ENCODE measurements at places on chromosomes 3 and 15.

GRCh38 chr3:50551054-50551659 is 16.4 kb downstream of the C3orf18 start:
- no peak for DNase-seq

DNA sequence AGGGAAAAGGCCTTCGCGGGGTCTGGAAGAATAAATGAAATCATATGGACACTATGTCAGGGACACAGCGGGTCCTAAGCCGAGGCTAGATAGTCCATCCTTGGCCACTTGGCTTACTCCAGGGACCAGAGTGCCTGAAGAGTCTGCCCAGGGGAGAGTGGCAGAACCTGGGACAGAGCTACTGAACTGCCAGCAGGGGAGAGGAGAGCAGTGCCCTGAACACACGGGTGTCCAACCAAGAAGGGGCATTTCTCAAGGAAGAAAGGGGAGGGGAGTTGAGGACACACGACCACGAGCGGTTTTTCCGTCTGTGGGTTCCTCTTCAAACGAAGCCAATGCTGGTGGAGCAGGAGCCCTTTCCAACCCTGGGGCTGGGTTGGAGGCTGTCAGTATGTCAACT is 1.0 kb downstream of the ACAN start:
- DNase-seq, result no peak

DNA sequence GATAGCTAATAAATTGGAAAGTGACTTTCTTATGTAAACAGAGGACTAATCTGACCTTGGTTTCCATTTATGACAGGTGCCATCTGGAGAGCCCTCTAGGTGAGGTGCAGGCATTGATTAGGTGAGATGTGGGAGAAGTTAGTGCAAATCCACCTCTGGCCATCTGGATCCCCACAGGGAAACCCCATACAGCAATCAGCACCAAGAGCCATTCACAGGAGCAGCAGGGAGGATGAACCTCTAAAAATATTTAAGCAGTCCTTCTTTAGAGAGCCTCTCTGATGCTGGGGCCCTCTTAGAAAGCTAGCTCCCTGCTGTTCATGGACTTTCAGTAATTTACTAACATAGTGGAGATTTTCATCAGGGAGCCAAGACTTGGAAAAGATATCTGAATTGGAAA is 69.3 kb downstream of the CLSTN2 start:
- DNase-seq, result no peak

DNA sequence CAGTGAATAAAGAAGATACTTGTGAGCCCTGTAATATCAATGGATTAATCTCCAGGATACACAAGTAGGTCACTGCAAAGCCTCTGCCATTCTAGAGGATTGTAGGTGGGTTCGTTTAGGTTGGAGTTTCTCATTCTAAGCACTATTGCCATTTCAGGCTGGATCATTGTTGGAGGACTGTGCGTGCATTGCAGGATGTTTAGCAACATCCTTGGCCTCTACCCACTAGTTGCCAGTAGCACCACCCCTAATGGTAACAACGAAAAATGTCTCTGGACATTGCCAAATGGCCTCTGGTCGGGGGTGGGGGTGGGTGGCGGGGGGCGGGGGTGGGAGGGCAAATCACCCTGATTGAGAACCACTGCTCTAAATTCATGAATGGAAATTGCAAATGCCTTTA is 4.9 kb upstream of the IFT57 start:
- no peak for DNase-seq

GRCh38 chr3:128041344-128041743 is 10.9 kb upstream of the SEC61A1 start:
- no peak for DNase-seq

DNA sequence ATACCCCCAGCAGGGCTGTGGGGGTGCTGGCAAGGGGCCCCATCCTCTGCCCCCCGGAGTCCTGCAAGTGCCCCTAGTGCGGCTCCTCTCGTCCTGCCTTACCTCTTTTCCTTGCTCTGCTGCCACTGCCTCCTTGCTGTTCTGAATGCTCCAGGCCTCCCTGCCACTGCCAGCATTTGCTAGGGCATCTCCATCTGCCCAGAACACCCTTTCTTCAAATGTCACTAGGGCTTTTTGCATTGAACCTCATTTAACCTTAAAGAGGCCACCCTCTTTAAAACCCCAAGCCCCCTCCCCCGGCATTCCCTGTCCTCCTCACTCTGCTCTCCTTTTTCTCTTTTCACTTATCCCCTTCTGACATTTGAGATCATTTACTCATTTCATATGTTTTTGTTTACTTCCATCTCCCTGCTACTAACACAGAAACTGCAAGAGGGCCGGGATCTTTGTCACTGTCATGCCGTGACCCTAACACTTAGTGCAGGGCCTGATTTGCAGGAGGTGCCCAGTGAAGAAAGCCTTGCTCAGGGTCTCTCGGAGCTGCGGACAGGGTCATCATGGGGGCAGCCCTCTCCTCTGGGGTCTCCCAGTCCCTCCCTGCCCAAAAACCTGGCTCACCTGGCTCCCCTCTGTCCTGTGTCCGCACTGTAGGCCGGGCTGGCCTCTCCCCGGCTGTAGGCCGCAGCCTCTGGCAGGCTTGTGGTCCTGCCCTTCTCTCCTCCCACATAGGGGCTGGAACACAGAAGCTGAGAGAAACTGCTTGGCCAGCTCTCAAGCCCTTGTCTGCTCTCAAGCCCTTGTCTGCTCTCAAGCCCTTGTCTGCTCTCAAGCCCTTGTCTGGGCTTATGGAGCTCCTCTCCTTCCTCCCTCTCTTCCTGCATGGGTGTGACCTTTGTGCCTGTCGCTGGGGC is at the start of gene ACOX2:
Gene ACOX2 (minus strand): TSS at position 690 of the 911 bp plus-strand sequence. CDS start 2,084 bp downstream, outside the sequence.
- no peak for DNase-seq

DNA sequence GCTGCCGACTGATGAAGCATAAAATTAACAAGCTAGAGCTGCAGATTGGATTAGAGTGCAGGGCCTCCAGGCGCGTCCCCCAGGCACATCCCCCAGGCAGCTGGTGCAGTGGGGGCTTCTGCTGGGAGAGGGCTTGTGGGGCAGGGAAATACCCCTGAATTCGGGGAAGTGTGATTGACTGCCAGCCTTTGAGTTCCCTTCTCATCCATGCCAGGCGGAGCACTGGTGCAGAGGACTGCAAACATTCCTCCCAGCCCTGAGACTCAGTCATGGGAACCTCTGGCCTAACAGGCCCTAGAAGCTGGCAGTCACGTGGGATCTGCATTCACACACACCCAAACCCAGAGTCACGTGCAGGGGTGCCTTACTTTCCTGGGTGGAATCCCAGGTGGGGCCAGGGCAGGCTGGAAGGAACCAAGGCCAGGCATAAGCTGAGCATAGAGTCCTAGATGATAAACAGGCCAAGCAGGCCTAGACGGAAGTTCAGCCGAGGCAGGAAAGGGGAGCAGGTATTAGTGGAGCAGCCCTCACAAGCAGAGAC is 46.2 kb upstream of the SEC22A start:
- DNase-seq, result no peak

GRCh38 chr3:22284559-22284958 is 533.5 kb upstream of the ZNF385D start:
- no peak for DNase-seq

Measured in naive B cell (primary cell).